Non-pigmented ciliary epithelial cell (primary cell): ENCODE measurements at places on chromosomes 13 and 19.

GRCh38 chr13:108368250-108368905, 98.9 kb downstream of the TNFSF13B start:
- DNase-seq = no peak

GRCh38 chr19:46611776-46612175, 10.6 kb downstream of the CALM3 start:
- no peak for DNase-seq

- DNase-seq = no peak
These were observed 4.2 kb upstream of the TNFSF11 start for GRCh38 chr13:42569576-42570344.

GRCh38 chr19:45676851-45677263, 8.8 kb downstream of the GIPR start:
- DNase-seq = no peak

DNA sequence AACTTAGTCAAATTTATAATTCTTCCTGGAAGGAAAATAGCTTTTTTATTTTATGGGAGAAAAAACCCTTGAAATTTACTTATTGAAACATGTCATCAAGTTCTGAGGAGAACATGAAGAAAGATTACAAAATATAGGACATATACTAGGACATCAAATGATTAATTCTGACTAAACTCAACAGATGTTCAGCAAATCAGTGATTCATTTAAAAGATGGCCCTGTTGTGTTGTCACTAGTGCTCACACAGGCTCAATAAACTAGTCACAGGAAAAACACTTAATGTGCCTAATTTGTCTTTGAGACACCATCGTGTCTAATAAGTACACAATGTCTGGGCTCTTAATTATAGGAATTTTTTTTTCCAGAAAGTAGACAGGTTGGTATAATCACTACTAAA, 223.8 kb upstream of the TMTC4 start:
- DNase-seq = no peak
